CD4-positive, alpha-beta T cell treated with Interleukin-21 for 1 hour (primary cell): ENCODE measurements at places on chromosomes 5 and 9.

DNA sequence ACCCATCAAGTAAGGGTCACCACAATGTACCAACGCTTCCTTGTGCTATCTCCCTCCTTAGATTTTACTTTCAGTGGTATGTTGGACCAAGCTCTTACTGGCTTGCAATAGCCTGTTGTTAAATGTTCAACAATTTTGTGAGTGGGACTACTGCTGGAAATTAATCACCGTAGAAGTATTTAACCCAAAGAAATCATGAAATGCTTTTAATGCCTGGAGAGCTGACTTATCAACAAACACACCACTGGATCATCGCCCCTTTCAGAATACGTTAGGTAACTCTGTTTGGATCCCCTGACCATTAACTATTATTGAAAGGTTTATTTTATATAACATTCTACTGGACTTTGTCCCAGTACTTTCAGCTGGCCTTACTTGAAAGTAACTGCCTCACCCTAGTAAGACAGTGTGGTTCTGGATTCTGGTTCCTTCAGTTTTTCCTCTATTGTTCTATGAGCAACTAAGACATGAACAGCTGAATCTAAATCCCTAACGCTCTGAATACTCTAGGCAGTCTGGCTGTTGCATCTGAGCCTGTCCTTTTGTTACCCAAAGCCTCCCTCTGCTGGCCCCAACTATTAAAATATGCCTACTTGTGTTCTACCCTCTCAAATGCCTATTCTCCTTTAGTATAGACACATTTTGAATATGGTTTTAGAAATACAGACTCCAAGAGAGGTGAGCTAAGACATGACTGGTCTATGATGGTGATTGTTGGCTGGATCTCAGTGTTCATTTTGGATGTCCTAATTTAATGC is 1203.4 kb upstream of the DMAC1 start:
- no peak for DNase-seq

- DNase-seq = no peak
Measured at GRCh38 chr5:173629628-173630027, 13.2 kb upstream of the BOD1 start.

DNA sequence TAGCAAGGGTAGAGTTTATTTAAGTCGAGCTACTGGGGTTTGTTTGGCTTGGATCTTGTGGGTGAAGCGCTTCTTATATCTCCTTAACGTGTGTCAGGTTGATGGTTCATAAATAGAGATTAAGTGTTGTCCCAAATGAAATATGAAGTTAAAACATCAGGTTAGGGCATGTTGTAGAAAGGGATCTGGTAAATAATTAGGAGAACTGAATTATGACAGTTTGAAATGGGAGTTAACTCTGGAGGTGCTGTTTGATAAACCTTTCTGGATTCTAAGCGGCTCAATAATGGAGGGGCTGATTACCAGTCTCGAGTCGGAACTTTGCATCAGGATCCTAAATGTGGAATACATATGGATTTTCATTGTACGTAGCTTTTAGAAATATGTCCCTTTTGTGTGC is 717.0 kb upstream of the WWC1 start:
- no peak for DNase-seq

- DNase-seq = no peak
Measured at GRCh38 chr5:63564789-63565188, 397.5 kb downstream of the HTR1A start.

- DNase-seq = no peak
Measured at GRCh38 chr5:67377631-67378030, 181.0 kb upstream of the CD180 start.

- no peak for DNase-seq
Measured at GRCh38 chr5:124844371-124844920, 98.0 kb upstream of the ZNF608 start.

DNA sequence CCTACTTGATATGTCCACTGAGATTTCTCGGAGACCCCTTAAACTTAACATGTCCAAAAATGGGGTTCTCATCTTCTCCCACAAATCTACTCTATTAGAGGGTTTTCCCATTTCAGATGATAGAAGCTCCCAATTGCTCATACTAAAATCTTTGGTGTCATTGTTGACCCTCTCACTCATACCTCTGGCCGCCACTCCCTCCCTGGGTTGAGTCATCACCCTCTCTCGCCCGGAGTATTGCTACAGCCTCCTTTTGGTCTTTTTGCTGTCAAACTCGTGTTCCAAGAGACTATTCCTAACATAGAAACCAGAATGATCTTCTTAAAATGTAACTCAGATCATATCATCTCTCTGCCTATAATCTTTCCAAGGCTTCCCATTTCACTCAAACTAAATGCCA is 91.0 kb upstream of the GNAQ start:
- no peak for DNase-seq

DNA sequence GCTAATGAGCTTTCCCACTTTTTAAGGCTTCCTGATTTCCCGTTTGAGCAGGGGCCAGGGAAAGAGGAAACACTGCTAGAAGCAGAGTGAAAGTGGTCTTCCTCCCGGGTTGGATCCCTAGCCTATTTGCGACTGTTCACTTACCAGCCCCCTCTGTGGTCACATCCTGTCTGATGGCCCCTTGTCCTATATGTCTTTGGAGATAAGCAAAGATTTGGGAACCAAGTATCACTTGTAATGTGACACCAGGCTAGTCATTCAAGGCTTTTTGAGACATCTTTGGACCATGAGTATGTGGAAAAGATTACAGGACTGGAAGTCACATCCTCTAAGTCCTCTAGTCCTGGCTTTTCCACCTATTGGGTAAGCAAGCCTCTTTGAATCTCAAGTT is 6.1 kb downstream of the DNAJB5 start:
- DNase-seq = no peak

GRCh38 chr9:73437758-73438157 is 286.1 kb downstream of the ANXA1 start:
- no peak for DNase-seq

- DNase-seq = no peak
Measured at GRCh38 chr5:15346738-15347137, 153.2 kb upstream of the FBXL7 start.

DNA sequence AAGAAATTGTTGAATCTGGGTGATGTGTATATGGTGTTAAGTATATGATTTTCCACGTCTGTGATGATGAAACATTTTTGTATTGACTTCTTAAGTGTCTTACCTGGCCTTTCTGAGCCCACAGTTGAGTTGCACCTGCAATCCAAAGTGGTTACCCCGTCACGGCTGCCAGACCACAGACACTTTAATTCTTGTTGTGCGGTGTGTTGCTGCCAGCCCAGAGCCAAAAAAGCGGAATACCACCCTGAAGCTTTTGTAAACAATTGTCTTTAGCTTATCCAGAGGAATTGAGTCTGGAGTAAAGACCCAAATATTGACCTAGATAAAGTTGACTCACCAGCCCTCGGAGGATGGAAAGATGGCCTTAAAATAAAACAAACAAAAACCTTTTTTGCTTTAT is 35.1 kb downstream of the MTAP start:
- DNase-seq = no peak

DNA sequence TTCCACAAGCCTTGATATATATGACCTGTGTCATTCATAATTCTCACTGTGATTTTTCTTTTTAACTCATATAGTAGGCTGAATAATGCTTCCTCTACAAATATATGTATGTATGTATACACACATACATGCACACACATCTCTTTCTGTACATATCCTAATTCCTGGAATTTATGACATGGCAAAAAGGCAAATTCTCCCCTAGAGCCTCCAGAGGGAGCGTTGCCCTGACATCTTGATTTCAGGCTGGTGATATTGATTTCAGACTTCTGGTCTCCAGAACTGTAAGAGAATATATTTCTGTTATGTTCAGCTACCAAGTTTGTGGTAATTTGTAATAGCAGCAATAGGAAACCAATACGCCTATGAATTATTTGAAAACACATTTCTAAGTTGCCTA is 166.6 kb upstream of the GAS1 start:
- no peak for DNase-seq

DNA sequence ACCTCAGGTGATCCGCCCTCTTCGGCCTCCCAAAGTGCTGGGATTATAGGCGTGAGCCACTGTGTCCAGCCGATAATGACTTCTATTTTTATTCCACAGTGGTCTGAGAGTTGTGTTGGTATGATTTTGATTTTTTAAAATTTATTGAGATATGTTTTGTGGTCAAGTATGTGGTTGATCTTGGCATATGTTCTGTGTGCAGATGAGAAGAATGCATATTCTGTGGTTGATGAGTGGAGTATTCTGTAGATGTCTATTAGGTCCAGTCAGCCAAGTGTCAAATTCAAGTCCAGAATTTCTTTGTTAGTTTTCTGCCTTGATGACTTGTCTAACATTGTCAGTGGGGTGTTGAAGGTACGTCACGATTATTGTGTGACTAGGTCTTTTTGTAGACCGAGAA is 338.2 kb upstream of the TARS1 start:
- no peak for DNase-seq

- no peak for DNase-seq
Measured at GRCh38 chr9:127131871-127132270, 9.4 kb upstream of the ANGPTL2 start.

- DNase-seq = no peak
Measured at GRCh38 chr9:27632254-27632653, 59.0 kb upstream of the C9orf72 start.

GRCh38 chr5:147321569-147321968 is 86.7 kb downstream of the STK32A start:
- DNase-seq = no peak

DNA sequence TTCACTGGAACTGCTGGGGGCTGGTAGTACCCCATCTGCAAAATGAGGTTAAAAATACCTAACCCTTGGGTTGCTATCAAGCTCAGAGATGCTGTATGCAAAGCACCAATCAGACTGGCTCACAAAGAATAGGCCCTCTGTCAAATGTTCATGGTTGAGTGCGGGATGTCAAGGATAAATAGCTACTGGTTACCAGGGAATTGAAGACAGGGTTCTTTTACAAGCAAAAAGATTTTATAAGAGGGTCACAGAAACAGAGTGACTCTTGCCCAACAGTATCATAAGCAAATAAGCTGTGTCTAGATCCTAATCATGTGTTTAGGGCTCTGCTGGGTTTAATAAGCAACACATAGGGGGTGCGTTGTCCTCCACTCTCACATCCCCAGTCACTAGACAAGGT is 11.9 kb downstream of the SYK start:
- DNase-seq = no peak

DNA sequence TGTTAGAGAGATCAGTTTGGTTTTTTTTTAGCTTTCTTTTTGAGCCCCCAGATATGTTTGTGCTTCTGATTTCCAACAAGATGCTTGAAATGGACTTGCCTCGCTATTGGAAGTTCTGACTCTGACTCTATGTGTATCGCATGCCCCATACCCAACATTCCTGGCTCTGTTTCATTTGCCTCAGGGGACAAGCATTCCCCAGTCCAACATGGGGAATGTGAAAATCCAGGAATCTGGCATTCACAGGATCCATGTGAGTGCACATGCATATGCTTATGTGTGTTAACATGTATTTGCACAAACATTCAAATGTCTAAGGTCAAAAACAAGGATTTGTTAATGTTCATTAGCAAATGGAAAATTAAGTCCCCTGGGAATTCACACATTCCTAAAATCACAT is 233.9 kb downstream of the TLR4 start:
- DNase-seq = no peak

DNA sequence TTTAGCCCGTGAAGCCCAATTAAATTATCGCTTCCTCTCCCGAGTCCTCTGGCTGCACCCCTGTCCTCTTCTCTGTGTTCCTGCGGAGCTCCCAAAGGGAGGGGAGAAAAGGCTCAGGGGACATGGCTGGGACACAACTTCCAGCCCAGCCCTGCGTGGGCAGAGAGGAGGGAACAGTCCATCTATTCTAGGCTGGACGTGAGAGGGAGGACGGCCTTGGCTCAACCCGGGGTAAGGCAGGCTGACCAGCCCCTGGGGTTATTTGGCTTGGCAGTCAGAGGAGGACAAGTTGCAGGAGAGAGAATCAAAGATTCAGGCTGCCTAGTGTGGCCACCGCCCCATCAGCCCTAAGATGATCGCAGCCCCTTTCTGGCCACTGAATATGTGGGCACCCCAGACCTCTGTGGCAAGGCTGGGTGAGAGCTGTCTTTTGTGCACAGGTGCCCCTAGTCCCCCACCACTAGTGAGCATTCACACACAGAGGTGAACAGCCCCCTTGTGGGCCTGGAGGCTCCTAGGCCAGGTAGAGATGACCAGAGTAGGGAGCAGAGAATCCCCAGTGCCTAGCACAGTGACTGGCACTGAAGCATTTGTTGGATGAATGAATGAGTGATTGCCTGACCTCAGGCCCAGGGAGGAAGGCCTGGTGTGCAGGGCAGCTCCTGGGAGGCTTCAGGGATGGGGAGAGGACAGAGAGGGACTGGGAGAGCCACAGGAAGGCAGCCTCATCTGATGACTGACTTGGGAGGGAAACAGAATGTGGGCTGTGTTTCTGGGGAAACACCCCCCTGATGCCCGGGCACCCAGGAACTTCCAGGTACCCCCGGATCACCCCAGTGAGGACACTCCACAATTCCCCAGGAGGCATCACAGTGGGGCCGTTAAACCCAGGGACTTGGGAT is 133.9 kb downstream of the C9orf50 start:
- DNase-seq = no peak

DNA sequence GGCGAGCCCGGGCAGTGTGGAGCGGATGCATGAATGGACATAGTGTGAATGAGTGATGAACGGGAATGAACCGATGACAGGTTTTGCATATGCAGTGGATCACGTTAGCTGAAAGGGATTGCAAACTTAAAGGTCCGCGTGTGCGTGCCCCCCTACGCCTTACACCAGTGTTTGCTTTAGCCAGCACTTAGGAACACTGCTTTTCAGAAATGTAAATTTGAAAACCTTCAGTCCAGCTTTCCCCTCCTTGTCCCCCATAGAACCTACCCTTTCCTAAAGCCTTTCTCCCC is 692 bp downstream of the PSAT1 start:
- DNase-seq = no peak

DNA sequence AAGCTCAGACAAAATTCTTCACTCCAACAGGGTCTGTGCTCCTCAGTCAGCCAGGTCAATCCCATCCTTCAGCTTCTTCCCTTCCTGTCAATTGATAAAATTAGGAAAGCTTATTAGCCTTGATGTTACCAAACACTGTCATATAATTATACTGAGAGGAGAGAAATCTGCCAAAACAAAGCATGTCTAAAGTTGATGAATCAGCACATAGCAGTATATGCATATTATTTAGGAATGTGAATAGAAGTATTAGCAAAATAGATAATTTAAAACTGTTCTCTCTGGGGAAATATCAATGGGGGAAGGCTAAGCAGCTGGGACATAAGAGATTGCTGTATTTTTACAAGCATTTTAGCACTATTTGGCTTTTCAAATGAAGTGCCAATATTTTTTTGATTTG is 107.1 kb downstream of the SAXO1 start:
- no peak for DNase-seq

GRCh38 chr5:5634817-5635216 is 212.3 kb downstream of the ICE1 start:
- DNase-seq = no peak

DNA sequence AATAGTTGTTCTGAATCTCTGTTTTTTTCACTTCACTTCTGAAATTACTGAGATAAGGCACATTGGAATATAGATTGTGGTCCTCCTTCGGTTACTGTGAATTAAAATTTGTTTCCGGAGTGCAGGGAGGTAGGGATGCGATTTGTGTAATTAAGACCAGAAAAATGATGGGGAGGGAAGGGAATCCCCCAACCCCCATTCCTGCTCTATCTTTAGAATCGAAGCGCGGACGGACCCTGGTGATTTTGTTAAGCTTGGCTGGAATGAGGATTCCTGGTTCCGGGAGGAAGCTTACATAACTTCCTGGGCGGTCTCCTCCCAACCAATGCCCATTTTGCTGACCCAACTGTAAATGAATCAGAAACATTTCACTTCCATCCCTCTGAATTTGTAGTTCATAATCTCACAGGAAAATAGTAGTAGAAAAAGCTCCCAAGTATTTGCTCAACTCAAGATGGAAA is 220.1 kb upstream of the MSX2 start:
- DNase-seq = no peak

GRCh38 chr9:36035006-36035405 is 1.7 kb upstream of the RECK start:
- no peak for DNase-seq
